ENCODE measurements at places on chromosomes 6 and 20. TPM values are rescaled to one million over a fixed set of nuclear protein-coding genes. Genes with fewer than 3 reads are reported as not detected.

BANF2 gene
- total RNA-seq: not detected

LSM2 gene
- 25.7 TPM for total RNA-seq

ZNF133 gene
- total RNA-seq: 12.4 TPM

SAMD3 gene
- total RNA-seq: 0.84 TPM

RUNX2 gene
- 1.6 TPM for total RNA-seq

IL17A gene
- total RNA-seq: not detected

RIPPLY2 gene
- total RNA-seq: not detected

HEY2 gene
- total RNA-seq: 1.3 TPM

TEAD3 gene
- total RNA-seq: 25.3 TPM

FAM83C gene
- not detected for total RNA-seq

ACTR5 gene
- total RNA-seq: 6.3 TPM

ATAT1 gene
- total RNA-seq: 8.4 TPM

MAK gene
- 0.71 TPM for total RNA-seq

Measured in mesenteric fat pad (tissue), 1 donor.